SK-N-SH (cell line): ENCODE measurements at places on chromosomes 7 and 10. TPM values are rescaled to one million over a fixed set of nuclear protein-coding genes. Genes with fewer than 3 reads are reported as not detected.

The AMPH gene
- polyA plus RNA-seq, result 0.05 and 0.08 TPM in 2 replicates

The POLR1F gene
- 5.1 and 8.1 TPM in 2 replicates for polyA plus RNA-seq

The CPN1 gene
- polyA plus RNA-seq, result not detected in 2 replicates

The EVX1 gene
- polyA plus RNA-seq, result not detected in 2 replicates

The C10orf53 gene
- 0.03 TPM in 1 of 2 replicates, not detected in the other for polyA plus RNA-seq

The FGL2 gene
- not detected in 2 replicates for polyA plus RNA-seq

The GJD4 gene
- polyA plus RNA-seq, result not detected in 2 replicates

The KLHL7 gene
- polyA plus RNA-seq, result 30.8 and 31.6 TPM in 2 replicates

The ADRB1 gene
- not detected in 2 replicates for polyA plus RNA-seq

The COL13A1 gene
- polyA plus RNA-seq, result 21.0 and 26.7 TPM in 2 replicates

The SLC13A4 gene
- polyA plus RNA-seq, result 0.23 and 0.30 TPM in 2 replicates

The SLC29A4 gene
- 11.2 and 12.3 TPM in 2 replicates for polyA plus RNA-seq

The OR2A5 gene
- polyA plus RNA-seq, result not detected in 2 replicates

The CLEC5A gene
- not detected in 2 replicates for polyA plus RNA-seq

The C10orf95 gene
- 0.05 and 0.07 TPM in 2 replicates for polyA plus RNA-seq

The ZNF853 gene
- polyA plus RNA-seq, result 15.9 and 17.6 TPM in 2 replicates
